ENCODE measurements at places on chromosomes 4 and X. TPM values are rescaled to one million over a fixed set of nuclear protein-coding genes. Genes with fewer than 3 reads are reported as not detected.

KLHL4 gene
- polyA plus RNA-seq = not detected

GRCh38 chrX:18045436-18045835, 175.2 kb downstream of the BEND2 start:
- no peak for DNase-seq

DNA sequence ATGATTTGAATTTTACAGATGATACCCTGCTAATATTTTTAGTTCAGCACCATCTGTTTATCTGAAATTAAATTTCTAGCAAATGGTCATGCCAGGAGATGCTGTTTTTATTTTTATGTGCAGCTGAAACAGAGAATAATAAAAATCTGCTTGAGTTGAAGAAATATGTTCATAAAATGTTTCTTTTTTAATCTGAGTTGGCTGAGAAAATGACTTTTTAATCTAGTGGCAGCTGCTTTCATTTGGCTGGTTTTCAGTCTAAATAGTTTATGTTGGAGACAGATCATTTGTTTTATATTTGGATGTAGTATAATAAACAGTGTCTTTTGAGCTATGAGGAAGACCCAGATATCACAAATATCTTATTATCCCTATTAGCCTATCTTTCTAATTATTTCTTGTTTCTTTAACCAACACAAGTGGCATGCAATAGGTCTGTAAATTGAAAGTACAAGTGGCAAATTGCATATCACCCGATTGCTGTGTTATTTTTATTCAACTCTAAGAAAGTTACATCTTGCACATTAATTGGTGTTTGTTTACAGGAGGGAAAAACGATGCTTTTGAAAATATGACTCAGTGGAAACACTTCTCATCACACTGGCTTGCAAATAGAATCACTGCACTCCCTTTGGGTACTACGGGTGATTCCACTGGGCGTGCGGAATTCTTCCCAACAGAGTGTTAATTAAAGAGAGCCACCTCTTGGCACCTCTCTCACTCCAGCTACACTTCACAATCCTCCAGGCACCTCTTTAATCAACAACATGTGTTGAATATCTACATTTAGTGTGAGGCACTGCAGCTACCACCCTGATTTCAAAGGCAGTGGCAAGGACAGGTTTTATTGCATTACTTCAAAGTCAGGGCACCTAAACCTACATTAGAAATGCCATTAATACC, 51.7 kb upstream of the AP1S2 start:
- DNase-seq = no peak

GRCh38 chrX:13581554-13581953, 12.2 kb downstream of the EGFL6 start:
- no peak for DNase-seq

GRCh38 chr4:106875340-106875739, 160.8 kb downstream of the DKK2 start:
- DNase-seq = no peak

DNA sequence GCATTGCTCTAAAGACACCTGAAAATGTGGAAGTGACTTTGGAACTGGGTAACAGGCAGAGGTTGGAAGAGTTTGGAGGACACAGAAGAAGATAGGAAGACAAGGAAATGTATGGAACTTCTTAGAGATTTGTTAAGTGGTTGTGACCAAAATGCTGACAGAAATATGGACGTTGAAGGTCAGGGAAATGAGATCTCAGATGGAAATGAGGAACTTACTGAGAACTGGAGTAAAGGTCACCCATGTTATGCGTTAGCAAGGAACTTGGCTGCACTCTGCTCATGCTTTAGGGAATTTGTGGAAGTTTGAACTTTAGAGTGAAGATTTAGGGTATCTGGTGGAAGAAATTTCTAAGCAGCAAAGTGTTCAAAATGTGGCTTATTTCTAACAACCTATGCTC, 99.4 kb downstream of the FAM13A start:
- no peak for DNase-seq

DNA sequence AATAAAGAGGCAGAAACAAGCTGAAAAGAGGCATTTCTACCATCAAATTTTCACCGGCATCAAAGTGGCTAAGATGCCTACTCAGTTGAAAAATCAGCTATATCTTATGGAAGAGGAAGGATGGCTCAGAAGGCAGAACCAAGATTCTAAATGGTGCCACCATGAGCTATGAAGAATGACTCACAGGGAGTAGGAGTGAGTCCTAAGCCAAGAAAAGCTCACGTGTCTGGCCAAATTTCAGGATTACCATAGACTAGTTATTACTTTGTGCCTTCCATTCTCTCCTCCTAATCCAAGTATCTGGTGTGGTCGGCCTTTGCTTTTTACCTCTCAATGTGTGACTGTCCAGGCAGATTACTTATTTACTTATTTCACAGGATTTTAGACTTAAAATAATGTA, 54.8 kb downstream of the BMP3 start:
- DNase-seq = no peak

DNA sequence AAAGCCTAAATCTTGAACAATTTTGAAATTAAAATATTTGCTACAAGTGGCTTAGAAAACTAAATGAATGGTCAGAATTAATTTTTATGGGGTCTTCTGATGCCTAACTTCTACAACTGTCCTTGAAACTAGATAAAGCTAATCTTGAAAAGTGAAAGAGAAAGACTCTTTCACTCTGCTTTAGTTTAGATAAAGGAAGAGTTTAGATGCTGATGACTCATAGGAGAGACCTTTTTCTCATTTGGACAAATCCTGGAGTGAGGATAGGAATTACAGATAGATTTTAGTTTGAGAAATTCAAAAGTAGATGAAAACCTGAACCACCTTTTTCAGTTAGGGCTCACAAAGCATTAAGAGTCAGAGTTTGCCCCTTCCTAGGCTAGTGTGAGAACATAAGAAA, 342.3 kb upstream of the GRID2 start:
- DNase-seq = no peak

DNA sequence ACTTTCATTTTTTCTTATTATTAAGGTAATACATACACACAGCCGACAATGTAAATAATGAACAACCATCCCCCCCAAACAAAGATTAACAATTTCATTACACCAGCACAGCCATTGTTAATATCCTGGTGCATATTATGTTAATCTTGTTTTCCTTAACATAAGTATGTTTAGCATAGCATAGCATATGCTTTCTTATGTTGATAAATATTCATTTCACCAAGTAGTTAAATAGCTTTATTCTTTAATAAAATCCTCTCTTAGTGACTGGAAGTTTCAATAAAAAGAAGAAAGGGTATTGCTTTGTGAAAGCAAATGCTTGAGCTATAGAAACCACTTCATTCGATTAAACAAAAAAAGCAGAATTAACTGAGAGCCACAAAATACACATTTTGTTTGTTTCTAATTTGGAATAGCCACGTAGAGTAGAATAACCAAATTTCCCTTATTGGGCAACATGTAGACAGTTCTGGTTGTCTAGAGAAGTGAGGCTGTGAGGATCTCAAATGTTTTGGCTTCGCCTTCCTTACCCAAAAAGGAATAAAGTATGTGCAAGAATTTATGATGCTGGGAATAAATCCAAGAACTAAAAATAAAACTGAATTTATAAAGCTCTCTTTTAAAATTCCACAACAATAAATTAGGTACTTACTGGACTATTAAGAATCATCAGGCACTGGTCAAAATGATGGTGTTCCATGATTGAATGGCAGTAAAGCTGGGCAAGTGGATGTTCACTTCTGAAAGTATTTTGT, 118.0 kb downstream of the PDE5A start:
- no peak for DNase-seq

USP17L28 gene
- polyA plus RNA-seq = not detected

SPANXA2 gene
- polyA plus RNA-seq = not detected
